Activated CD4-positive, CD25-positive, alpha-beta regulatory T cell treated with anti-CD3 and anti-CD28 coated beads, Interleukin-2, amount 50 U/mL, for 16 hours (primary cell): ENCODE measurements at places on chromosomes 5 and 9.

DNA sequence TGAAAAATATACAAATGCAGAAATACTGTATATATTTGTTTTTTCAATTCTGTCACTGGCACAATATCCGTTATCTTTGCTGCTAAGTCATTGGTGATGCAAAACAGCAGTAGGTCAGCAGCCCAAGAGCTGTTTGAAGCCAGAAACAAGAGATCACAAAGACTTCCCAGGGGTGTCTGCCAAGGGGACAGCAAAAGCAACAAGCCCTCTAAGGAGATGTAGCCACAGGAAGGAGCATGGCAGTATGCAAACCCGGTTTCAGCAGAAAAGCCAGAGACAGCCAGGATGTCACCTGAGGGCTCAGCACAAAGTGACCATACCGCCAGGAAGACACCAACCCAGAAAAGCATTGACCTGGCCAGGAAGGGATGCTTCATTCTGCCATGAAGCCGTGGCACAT is 241.5 kb downstream of the ARRDC3 start:
- no peak for DNase-seq

- DNase-seq: no peak
These were observed 370.8 kb upstream of the MEF2C start for GRCh38 chr5:89253666-89254352.

- DNase-seq: no peak
These were observed 31.0 kb upstream of the PRRC1 start for GRCh38 chr5:127486471-127486870.

- DNase-seq: no peak
These were observed 84.5 kb upstream of the CTNNA1 start for GRCh38 chr5:138668451-138669380.

DNA sequence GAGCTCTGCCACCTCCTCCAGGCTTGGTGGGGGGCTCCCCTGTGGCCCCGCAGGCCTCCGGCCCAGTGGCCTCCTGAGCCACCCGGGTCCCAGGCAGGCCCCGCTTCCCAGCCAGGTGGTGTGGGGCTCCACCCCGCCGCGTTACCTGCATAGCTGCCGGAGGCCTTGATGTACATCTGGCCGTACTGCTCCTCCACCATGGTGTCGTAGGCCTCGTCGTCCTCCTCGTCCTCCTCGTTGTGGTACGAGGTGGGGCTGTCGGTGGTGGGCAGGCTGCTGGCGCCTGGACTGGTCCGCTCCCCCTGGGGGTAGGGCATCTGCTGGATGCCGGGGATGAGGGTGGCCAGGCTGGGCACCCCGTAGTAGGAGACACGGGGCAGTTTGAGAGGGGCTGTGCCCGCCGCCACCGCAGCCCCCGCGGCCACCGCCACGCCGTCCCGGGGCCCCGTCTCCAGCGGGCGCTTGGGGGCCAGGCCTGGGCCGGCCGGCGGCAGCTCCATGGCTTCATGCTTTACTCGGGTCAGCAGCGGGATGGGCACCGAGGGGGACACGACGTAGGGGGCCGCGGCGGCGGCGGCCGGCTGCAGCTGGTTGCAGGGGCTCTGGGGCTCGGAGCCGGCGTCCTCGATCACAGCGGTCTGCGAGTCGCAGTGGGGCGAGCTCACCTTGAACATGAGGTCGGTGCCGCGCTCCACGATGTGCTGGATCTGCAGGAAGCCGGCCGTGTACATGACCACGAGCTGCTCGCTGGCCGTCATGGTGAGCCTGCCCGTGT is 45.4 kb downstream of the NACC2 start:
- no peak for DNase-seq

DNA sequence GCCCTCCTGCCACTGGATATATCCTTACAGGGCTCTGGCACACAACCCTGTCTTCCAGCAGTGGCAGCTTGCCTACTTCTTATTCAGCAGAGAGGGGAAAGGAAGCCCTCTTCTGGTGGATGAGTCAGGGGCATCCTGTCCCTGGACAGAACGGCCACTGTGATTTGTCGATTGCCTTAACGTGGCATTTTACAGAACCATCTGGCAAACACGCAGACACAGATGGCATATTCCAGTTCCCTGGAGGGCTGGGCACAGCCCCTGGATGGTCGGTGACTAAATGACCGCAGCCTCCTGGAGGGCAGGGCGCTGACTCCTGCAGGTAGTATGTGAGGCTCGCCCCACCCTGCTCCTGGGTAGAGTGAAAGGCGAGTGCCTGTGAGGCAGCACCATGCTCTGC is 62.1 kb downstream of the DCP2 start:
- no peak for DNase-seq

DNA sequence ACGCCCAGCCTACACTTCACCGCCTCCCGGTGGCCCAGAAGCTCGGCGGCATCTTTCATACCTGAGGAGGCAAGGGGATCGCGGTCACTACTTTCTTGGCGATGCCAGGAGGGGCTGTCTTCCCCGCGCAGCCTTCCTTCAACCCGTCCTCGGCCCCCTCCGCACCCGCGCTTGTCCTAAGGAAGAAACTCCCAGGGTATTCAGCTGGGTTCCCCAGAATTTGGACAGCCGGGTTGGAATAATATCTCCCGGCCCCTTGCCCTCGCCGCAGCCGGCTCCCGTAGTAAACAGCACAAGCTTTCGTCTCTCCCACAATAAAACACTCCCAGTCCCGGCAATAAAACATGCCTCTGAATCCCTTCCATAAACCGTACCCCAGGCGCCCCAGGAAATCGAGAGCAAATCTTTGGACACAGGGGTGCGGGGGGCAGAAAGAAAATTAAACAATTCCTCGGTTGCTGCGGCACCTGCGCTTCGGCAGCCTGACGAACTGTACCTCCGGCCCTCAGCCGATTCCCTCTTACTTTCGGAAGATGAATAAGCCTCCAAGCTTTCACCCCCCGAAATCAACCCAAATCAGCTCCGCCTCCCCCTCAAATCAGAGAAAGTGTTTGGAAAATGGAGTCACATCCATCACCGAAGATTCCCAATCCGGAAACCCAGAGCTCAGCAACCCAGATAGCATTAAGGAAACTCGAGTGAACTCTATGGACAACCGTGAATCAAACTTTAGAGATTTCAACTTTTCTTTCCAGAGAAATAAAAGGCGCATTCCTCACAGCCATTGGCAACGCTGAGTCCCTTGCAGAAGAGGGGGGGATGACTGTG is 1.1 kb downstream of the OTP start:
- no peak for DNase-seq

GRCh38 chr5:94545870-94546625 is 72.4 kb downstream of the KIAA0825 start:
- DNase-seq: no peak

GRCh38 chr5:89686081-89686765 is 723.3 kb downstream of the CETN3 start:
- DNase-seq: no peak

DNA sequence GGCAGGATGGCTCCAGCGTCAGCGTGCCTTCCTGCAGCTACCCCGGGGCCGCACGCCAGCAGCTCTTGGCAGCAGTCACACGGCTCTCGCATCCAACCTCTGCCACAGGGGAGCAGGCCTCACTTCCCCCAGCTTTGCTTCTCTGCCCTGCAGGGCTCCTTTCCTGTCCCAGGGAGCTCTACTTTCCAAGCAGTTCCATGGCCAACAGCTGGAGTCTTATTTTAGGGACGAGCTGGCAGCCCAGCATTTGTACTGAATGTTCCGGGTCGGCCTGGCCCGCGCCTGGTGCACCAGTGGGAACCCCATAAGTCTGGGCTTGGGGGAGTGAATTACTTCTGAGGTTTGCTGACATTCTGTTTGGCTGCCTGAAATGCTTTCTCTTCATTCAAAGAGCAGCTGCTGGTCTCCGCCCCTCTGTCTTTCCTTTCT is 34.6 kb downstream of the GADD45G start:
- no peak for DNase-seq

DNA sequence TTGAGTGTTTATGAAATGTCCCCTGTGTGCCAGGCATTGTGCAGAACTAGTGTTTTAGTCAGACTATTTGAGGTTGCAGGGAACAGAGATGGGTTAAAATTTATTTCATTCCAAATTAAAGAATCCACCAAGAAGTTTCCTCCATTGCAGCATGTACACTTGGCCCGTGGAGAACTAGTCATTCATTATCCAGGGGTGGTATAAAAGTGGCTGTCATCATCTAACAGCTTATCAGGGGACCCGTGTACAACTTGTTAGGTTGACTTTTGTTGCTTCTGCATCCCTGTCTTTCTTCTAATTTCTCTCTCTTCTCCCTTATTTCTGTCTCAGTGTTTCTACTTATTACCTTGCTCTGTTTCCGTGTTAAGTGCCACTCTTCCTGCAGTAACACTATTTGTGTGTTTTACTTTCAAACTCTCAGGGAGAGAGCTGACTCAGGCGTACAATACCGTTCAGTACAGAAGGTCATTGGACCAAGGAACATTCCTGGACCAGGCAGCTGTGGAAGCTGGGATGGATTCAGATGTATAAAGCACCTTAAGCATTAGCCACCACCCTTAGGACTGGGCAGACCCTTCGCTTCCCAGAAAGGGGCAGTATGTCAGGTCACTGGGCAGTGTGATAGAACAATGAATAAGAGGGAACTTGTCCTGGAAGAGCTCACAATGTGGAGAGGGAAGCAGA is 36.1 kb downstream of the MAP3K1 start:
- no peak for DNase-seq

- no peak for DNase-seq
These were observed 4.1 kb downstream of the TRIO start for GRCh38 chr5:14147210-14147609.

DNA sequence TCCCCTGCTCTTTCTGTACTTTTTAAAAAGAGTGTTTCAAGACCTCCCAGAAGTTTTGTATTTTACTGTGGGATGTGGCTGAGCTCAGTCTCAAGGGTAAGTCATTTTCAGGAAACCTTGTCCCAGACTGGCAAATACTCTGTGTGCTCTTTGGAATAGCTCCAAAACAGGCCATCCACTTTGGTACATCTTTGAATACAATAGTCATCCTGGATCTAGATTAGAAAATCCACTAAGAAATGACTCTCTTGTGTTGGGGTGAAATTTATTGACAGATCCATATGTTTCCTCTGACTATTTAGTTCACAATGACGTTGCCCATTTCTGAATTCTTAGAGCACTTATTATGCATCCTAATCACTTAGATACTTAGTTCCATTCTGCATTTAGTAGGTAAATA is 95.2 kb downstream of the PLCXD3 start:
- no peak for DNase-seq

GRCh38 chr9:77488439-77489126 is 159.5 kb downstream of the GNA14 start:
- DNase-seq: no peak

DNA sequence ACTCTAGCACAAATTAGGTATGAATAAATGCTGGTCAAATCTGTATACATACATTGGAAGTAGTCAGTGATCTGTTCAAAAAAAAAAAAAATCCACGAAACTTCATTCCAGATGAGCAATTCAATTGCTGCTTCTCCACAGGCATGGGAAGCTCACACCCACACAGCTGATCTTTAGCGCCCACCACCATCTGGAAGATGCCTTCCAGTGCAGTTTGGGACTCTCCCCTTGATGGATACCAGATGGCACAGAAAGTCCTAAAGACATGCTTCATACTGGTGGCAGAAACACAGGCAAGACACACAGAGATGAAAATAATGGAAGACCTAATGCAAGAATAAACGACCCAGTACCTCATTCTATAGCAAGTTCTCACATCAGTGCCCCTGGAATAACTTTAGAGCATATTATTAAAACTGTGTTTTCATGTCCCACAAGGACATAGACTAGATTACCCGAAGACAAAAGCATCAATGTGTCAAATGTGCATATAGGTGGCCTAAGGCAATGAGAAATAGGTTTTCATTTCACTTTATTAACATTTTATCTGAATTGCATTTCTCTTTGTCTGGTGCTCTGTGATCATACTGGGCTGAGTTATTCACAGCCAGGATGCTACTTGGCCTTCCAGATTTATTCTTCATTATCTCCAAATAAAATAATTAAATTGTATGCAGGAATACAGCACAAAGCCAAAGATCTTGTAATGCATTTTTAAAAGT is 135.4 kb upstream of the TAS2R1 start:
- no peak for DNase-seq

DNA sequence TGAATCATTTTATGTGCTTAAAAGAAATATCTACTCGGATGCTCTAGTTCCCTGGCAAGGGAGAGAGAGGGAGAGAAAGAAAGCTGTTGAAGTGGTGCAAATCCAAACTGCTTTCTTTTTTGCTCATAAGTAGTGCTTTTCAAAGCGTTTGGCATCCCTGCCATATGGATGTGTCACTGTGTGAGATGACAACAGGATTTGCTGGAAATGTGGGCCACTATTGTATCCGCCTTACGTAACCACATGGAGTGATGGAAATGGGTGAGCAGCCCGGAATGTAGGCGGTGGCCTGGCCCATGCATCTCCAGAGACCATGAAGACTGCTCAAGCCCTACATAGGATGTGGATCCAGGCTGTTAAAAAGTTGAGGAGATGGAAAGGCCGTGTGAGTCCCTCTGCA is 30.8 kb downstream of the TJP2 start:
- DNase-seq: no peak

DNA sequence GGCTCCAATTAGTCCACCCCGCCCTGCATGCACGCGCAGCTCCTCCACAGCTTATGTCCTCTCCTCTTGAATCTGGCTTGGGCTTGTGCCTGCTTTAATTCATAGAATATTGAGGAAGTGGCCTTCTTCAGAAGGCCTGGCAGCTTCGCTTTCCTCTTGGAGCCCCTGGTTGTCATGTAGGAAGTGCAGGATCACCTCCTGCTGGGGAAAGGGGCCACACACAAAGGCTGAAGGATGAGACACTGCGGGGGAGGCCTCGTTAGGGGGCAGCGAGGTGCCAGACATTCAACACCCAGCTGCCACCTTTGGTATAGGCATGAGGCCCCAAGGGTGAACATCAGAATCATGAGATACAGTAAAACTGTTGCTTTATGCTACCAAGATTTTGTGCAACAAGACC is 2.7 kb upstream of the CNOT6 start:
- DNase-seq: no peak

GRCh38 chr5:73948720-73949119 is 322.7 kb downstream of the ARHGEF28 start:
- no peak for DNase-seq

DNA sequence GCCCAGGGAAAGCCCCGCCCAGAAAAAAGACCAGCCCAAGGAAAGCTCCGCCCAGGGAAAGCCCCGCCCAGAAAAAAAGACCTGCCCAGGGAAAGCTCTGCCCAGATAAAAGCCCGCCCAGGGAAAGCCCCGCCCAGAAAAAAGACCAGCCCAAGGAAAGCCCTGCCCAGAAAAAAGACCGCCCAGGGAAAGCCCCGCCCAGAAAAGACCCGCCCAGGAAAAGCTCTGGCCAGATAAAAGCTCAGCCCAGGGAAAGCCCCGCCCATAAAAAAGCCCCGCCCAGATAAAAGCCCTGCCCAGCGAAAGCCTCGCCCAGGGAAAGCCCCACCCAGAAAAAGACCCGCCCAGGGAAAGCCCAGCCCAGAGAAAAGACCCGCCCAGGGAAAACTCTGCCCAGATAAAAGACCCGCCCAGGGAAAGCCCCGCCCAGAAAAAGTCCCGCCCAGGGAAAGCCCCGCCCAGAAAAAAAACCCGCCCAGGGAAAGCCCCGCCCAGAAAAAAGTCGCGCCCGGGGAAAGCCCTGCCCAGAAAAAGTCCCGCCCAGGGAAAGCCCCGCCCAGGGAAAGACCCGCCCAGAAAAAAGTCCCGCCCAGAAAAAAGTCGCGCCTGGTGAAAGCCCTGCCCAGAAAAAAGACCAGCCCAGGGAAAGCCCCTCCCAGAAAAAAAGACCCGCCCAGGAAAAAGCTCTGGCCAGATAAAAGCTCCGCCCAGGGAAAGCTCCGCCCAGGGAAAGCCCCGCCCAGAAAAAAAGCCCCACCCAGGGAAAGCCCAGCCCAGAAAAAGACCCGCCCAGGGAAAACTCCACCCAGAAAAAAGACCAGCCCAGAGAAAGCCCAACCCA is 11.9 kb downstream of the GRIN1 start:
- DNase-seq: no peak

- DNase-seq: no peak
These were observed 16.7 kb downstream of the IFNB1 start for GRCh38 chr9:21060919-21061561.

GRCh38 chr9:12155401-12156134 is 537.6 kb upstream of the TYRP1 start:
- DNase-seq: no peak
